Activated CD4-positive, alpha-beta T cell treated with anti-CD3 and anti-CD28 coated beads, Interleukin-2, amount 50 U/mL, for 4 hours (primary cell): ENCODE measurements at places on chromosomes 11 and 22.

- no peak for DNase-seq
Measured at GRCh38 chr11:84137505-84137904, 851.3 kb upstream of the CCDC90B start.

GRCh38 chr22:33271390-33272161 is 213.4 kb upstream of the SYN3 start:
- DNase-seq: no peak

DNA sequence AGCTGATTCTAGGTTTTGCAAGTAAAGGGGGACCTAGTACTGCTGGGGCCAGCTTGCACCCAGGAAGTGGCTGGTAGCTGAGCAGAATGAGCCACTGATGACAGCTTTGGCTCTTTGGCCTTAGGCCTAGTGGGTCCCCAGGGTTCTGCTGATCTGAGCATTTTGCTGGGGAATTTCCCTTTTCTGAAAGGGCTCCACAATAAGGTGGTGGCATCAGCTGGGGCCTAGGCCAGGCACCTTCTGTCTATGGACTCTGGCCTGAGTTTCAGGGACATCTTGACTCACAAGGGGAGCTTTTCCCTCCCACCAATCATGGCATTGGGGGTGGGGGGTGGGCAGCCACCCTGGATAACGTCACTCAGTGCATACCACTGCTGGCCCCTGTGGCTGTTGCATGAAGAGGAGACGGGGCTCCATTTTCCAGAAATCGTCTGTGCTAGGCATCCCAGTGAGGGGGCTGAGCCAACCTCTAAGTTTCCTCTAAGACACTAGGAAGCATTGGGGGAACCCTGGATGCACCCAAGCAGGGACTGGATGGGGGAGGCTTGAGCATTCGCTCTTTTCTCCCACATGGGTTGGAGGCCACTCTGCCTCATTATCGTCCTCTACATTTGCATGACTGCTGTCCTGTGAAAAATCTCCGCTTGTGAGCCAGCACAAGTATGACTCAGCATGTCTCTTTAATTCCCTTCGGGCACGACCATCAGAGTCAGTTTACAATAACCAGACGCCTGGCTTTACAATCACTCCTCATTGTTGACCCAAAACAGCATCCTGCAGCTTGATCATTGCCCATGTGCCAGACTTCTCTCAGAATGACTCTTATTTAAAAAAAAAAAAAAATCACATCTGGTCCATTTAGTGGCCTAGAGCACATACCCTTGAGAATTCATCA is 145.0 kb upstream of the THY1 start:
- no peak for DNase-seq

DNA sequence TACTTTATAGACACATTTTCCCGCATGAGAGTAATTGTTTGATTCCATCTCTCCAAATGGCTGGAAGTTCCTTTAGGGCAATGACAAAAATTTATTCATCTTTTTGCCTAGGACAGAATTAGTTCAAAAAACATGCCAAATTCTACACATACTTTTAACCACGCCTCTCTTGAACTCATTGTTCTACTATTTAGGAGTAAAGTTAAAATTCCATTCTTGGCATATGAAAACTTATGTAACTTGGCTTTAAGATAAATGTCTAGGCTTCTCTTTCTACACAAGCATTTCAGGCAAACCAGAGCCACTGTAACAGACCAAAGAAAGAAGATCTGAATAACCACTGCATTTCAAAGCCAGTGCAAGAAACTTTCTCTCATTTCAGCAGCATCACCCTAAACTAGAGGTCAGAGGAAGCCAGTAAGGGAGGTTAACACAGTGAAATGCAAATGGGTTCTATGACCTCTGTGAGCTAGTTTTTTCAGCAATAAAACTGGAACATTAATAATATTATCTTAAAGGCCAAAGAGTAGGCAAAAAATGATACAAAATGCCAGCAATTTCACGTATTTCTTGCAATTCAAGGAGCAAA is 73.0 kb downstream of the RSF1 start:
- no peak for DNase-seq

- DNase-seq: no peak
Measured at GRCh38 chr11:80146232-80146631, 705.4 kb upstream of the TENM4 start.
